ENCODE measurements at places on chromosomes 11 and 22. TPM values are rescaled to one million over a fixed set of nuclear protein-coding genes. Genes with fewer than 3 reads are reported as not detected.
A peak's percentile ranks its signal among the peaks of the same experiment; 100 is the strongest.

- no peak for DNase-seq
Measured at GRCh38 chr11:75429902-75430713, 2.9 kb downstream of the KLHL35 start.

GRCh38 chr11:2173150-2173693, 1.6 kb upstream of the TH start:
- no peak for DNase-seq

DNA sequence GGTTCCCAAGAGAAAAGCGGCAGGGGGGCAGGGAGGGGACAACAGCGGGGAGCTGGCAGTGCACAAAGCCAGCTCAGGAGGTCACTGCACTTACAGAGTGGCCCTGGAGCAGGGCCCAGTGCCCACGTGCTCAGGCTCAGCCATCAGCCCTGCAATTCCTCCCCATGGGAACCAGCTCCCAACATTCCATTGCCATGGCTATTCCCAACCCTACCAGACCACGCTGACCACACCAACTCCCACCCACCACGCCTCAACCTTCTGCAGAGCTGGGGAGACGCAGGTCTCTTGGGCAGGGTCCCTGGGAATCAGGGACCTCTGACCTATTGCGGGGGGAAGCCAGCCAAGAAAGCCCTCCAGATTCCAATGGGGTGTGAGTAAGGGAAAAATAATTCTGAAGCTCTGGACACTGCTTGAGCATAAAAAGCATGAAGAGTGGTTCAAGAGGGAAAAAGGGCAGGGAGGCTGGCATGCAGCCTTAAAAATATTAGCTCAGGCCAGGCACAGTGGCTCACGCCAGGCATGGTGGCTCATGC, 38.3 kb upstream of the TFIP11 start:
- DNase-seq: no peak

GRCh38 chr22:24806663-24807001, 621 bp downstream of the SGSM1 start:
- DNase-seq: no peak

DNA sequence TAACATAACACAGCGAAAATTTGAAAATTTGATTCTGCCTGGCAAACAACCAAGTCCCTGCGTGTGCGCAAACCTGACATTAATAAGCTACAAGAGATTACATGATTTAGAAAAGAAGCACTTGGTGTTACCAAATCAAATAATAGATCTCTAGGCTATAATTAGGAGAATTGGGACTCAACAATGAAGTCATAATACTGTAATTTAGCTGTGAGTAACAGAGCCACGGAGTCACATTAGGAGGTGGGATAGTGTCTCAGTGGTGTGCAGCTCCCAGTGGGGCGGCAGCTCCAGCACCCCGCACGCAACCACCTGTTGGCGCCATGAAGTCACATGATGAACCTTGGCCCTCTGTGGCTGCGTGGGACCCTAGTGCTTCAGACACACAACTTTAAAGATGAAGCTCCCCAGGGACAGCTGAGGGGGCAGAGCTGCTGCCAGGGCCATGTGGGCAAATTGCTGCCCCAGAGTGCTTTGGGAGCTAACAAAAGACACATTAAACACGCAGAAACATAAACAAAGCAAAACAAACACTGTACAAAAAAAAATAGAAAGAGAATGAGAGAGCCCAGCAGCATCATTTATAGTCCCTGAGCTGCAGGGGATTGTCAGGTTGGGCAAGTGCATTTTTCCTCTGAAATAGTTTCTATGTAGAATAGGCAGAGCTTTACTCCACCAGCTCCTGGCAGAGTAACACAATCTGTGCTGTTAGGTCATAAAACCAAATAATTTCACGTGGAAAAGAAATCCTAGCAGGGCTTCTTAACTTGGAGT, 605.6 kb downstream of the SOX6 start:
- peak; percentile 35 for DNase-seq

DNA sequence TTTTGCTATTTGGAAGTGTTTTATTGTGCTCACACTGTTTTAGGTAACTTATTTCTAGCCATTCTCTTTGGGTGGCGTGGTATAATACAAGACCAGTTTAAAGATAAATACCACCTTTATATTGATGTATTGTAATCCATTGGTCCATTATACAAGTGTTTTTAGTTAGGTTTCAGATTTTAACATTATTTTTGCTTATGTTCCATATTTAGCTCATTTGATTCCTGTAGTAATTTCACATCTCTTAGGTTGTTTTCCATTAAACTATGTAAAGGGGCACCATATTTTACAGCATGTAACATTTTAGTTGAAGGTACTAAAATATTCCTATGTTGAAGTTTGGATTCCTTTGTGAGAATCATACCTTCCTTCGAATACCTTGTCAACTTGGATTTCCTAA, 20.1 kb downstream of the EED start:
- no peak for DNase-seq

DNA sequence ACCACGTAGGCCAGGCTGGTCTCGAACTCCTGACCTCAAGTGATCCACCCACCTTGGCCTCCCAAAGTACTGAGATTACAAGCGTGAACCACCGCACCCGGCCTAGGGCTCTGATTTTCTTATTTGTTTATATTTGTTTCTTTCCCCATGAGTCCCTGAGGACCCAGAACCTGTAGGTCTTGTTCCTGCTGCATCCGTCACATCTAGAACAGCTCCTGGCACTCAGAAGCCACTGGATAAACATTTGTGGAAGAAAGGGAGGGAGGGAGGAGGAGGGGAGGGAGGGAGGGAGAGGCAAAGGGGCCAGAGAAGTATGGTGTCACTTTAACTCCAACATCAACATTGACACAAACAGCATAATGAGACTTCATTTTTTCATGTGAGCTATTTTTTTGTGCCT, 67.7 kb downstream of the CELSR1 start:
- no peak for DNase-seq

GRCh38 chr11:48081151-48082010, 101.0 kb downstream of the PTPRJ start:
- no peak for DNase-seq

DNA sequence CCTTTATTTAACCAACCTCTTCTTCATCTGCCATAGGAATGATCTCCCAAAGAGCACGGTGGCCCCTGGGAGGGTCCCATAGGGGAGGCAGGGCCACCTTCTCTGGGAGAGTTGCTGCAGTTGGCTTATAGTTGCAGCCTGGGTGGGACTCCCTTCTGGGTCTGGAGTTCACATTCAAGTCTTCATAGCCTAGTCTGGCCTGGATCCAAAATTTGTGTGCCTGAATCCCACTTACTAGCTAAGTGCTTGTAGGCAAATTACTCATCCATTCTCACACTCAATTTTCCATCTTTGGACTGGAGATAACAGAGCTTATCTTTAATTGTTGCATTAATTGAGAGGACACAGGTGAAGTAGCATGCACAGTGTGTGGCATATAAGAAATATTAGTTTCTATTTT, 163.6 kb downstream of the GRIK4 start:
- no peak for DNase-seq

DNA sequence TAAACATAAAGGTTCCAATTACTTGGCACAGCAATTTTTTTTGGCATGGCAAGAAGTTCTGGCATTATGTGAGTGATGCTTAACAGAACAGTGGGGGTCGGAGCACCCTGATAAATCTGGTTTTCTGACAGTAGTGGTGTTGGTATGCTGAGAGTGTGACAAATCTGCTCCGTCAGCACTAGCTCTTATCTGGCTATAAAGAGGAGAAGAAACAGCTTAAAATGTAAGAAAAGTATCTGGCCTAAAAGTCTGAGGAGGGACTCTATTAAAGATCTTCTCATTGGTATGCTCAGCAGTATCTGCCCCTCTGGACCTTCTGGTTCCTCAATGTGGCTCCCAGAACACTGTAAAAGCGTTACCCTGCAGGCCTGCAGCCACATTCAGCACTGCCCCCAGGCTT, 137.4 kb downstream of the PLEKHA7 start:
- no peak for DNase-seq

GRCh38 chr11:114556135-114556534, 3.5 kb downstream of the NXPE1 start:
- DNase-seq: peak; percentile 13

- peak; percentile 17 for DNase-seq
Measured at GRCh38 chr11:34757026-34757451, 136.1 kb downstream of the EHF start.

- DNase-seq: no peak
Measured at GRCh38 chr11:47333886-47334443, 18.5 kb downstream of the MYBPC3 start.

SCUBE1 gene
- polyA plus RNA-seq: 0.86 TPM

TMPRSS5 gene
- 0.66 TPM for polyA plus RNA-seq

ESAM gene
- polyA plus RNA-seq: 66.2 TPM

ZNF280B gene
- 0.48 TPM for polyA plus RNA-seq

HSD17B12 gene
- polyA plus RNA-seq: 32.3 TPM

RIMBP3C gene
- polyA plus RNA-seq: not detected

CD44 gene
- polyA plus RNA-seq: 152 TPM

GLYATL2 gene
- 0.35 TPM for polyA plus RNA-seq

MISFA gene
- 1.0 TPM for polyA plus RNA-seq

Data from urinary bladder (tissue), 4 donors.